Breast epithelium (tissue), 4 donors: ENCODE measurements at places on chromosomes 4 and X.

DNA sequence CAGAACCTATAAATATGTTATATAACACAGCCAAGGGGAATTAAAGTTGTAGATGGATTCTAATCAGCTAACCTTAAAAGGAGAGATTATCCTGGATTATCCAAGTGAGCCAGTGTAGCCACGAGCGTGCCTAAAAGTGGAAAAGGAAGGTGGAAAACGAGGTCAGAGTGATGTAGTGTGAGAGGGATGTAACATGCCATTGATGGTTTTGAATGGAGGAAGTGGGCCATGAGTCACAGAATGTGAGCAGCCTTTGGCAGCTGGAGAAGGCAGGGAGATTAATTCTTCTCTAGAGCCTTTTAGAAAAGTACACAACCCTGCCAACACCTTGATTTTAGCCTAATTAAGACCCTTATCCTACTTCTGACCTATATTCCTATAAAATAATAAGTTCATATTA lies 149.1 kb downstream of the SLC39A8 start:
- H3K27ac ChIP-seq, result no peak overlapping the region
- no peak for DNase-seq
- H3K36me3 ChIP-seq, result no peaks in the 10 kb centered on the region

GRCh38 chr4:122826079-122826527 lies 528 bp upstream of the FGF2 start:
- H3K27me3 ChIP-seq, result no peaks in the 10 kb centered on the region
- H3K36me3 ChIP-seq, result no peaks in the 10 kb centered on the region
- peaks cover 6% of the 10 kb centered on the region for H3K4me1 ChIP-seq
- peak overlapping the region; percentile 78 for H3K4me3 ChIP-seq
- H3K27ac ChIP-seq, result peak overlapping the region; percentile 92

DNA sequence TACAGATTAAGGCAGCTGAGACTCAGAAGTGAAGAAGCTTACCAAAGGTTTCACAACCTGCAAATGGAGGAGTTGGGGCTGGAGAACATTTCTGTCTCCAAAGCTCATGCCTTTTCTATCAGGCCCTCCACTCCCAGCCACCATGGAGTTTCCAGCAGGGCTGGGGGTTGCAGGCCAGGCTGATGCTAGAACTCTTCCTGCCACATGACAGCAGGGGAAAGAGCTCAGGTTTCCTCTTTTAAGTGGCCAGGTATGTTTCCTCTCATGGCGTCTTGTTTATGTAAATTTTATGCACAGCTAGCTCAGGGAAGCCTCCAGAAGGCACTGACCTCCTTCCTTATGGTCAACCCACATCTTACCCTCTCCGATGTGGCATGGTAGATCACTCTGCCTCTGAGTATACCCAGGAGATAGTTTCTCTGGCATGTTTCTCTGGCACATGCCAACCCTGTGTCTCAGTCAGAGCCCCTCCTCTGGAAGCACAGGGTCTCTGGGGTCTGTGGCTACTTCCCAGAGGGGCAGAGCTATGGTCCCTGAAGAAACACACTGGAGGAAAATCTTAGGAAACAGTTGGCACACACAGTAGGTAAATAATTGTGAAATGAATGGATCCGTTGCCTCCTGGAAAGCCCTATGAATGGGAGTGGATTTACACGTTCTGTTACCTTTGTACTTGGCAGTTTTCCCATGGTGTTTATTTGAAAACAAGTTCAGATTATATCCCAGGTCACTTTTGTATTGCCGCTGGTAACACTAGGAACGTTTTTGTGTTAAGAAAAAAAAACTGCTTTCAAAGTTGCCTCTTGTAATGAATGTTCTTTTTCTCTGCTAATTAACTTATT lies 28.9 kb downstream of the PDK3 start:
- no peak for DNase-seq
- no peak overlapping the region for H3K4me3 ChIP-seq
- peak overlapping the region; percentile 54 for H3K27ac ChIP-seq
- peaks cover 5% of the 10 kb centered on the region for H3K27me3 ChIP-seq
- H3K36me3 ChIP-seq, result no peaks in the 10 kb centered on the region
- H3K4me1 ChIP-seq, result no peaks in the 10 kb centered on the region

- H3K36me3 ChIP-seq, result no peaks in the 10 kb centered on the region
- DNase-seq, result no peak
- no peaks in the 10 kb centered on the region for H3K4me1 ChIP-seq
Measured at GRCh38 chr4:31130930-31131329, 410.8 kb downstream of the PCDH7 start.

DNA sequence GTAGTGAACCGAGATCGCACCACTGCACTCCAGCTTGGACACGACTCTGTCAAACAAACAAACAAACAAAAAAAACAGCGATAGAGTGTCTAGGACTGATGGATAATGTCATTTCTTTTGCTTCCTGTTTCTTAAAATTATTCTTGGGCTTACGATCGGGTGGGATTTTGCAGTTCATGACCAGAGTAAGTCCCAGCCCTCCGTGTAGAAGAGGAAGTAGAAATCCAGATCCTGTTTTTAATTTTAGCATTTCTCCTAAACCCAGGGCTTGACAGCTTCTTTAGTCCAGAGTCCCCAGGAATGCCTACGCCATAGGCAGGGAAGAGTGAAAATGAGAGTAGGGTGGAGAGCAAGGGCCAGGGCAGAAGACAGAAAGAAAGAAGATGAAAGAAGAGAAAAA lies 94.3 kb downstream of the HPRT1 start:
- H3K27ac ChIP-seq, result no peak overlapping the region
- H3K4me3 ChIP-seq, result no peak overlapping the region
- no peaks in the 10 kb centered on the region for H3K36me3 ChIP-seq
- DNase-seq, result no peak
